ENCODE measurements at places on chromosomes 4 and X.

GRCh38 chr4:62119195-62119594, 919.1 kb downstream of the ADGRL3 start:
- no peak for DNase-seq

GRCh38 chrX:7698248-7698647, 144.7 kb upstream of the VCX start:
- DNase-seq: no peak

- DNase-seq: peak; percentile 70
Measured at GRCh38 chr4:25861951-25862410, 807 bp downstream of the SEL1L3 start.

DNA sequence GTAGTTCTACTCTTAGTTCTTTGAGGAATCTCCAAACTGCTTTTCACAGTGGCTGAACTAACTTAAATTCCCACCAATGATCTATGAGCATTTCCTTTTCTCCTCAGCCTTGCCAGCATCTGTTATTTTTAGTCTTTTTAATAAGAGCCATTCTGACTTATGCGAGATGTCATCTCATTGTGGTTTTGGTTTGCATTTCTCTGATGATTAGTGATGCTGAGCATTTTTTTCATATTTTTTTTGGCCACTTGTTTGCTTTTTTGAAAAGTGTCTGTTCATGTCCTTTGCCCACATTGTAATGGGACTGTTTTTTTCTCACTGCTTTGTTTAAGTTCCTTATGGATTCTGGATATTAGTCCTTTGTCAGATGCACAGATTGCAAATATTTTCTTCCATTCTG, 21.5 kb upstream of the PHKA1 start:
- no peak for DNase-seq

- peak; percentile 36 for DNase-seq
Measured at GRCh38 chrX:39827951-39828350, 269.8 kb downstream of the BCOR start.

- DNase-seq: no peak
Measured at GRCh38 chr4:152248347-152248746, 287.5 kb downstream of the FBXW7 start.
